ENCODE measurements at places on chromosomes 4 and X.

DNA sequence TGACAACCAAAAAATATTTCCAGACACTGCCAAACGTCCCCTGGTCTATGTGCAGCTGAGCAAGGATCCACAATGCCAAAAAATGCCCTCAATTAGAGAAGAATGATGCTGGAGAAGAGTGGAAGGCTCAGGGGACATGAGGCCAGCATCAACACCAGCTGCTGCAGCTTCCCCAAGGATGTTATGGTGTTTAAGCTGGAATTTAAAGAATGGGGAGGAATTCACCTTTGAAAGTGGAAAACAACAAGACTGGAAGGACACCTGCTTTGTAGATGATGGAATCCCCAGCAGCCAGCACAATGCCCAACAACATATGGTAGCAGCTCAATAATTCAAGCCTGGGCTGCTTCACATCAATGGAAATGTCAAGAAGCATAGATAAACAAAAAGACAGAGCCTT lies 20.3 kb upstream of the SMPX start:
- no peak for DNase-seq

GRCh38 chrX:107678957-107679740 lies 50.8 kb downstream of the PRPS1 start:
- DNase-seq, result no peak

DNA sequence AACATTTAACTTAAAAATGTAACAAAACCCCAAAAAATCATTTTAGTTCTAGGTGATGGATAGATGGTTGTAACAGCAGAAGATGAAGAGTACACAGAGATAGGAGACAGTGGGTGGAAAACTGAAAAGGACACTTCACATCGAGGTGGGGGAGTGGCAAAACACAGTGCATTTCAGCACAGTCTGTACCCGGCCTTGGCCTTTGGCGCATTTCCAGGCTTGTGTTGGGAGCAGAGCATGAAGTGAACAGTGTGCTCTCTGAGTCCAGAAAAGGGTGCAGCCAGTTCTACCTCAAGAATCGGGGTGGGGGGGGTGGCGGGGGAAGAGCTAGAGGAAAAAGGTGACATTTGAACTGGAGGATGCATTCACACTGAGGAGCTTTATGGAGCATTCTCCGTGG lies 4.3 kb downstream of the TSPYL2 start:
- DNase-seq, result no peak

DNA sequence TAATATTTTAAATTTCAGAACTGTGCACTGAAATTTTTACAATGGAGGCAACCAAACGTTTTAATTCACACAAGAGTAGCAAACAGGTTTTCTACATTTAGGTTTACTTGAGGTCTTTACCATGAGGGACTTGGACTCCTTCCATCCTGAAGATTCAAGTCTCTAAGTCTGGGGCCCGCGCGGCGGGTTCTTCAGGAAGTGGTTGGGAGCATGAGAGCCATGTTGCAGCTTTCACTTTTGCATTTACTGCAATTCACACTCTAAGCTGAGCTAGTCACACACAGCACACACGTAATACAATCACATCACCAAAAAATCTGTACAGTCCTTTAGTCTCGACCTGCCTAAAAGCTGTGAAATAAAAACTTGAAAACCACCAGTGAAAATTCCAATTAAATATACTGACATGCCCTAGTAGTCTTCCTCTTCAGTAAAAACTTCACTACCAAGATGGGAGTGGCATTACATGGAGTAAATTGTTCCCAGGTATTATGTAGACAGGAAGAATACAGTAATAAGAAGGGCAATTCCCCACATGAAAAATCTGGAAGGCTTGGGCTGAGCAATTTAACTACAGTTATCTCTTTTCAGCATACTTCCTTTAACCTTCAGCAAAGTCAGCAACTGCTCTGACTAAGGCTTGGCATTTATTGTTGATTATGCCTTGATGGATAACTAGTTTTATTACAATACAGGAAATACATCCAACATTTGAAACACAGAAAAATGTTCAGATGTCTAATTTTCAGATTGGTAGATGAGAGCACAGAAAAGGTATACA lies 571.1 kb upstream of the DIPK2B start:
- peak; percentile 36 for DNase-seq

DNA sequence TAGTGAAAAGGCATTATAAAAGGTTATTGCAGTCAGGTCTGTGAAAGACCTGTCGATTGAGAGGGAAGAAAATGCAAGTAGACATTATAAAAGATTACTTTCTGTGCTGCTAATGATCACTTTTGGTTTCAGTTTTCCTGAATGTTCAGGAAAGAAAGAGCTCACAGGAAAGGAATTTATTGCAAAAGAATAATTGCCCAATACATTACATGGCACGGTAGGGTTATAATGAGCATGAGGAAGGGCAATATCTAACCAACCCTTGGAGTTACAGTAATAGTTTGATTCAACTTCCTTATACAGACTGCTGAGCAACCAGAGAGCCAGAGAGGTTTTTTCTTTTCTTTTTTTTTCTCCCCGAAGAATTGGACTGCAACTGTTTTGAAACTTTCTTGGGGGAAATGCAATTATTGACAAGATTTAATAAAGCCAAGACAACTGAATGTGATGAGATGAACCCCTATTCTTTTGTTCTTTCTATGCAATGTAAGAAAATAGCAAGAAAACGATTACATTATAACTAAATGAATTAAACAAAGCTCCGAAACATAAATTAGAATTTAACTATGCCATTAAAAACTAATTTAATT lies 247.0 kb downstream of the C4orf33 start:
- DNase-seq, result no peak

GRCh38 chrX:13164611-13165010 lies 120.2 kb upstream of the FAM9C start:
- DNase-seq, result no peak

GRCh38 chr4:99033956-99034355 lies 38.4 kb downstream of the METAP1 start:
- no peak for DNase-seq

- no peak for DNase-seq
These were observed 115.7 kb upstream of the TEX13C start for GRCh38 chrX:125203737-125204578.

DNA sequence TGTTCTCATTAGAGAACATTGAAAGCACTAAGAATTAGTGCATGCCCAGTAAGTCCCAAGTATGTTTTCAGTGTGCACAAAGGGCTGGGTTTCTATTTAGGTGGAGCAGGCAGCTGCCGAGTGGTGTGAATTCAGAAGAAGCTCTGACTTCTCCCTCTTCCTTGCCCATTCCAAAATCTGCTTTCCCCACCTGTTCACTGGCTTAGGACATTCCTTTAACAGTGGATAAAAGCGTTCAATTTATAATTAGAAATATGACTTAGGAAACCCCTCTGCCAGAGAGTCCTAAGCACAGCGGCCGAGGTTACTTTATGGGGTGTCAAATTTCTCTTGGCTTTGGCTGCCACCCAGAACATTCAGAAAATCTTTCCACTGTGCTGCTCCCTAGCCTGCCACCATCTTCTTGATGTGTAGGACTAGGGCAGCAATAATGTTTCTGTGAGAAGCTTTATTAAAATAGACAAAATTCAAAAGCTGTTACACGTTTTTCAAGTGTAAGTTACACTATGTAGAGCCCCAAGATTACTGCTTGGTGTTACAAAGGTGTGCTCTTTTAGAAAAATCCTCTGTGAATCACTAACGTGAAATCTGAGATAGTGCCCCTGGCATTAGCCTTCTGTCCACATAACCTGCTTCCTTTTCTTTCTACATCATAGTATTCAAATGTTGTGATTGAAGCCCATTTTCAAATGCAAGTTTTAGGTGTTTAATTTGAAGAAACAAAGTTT lies 191.6 kb upstream of the ANKRD50 start:
- DNase-seq, result no peak

DNA sequence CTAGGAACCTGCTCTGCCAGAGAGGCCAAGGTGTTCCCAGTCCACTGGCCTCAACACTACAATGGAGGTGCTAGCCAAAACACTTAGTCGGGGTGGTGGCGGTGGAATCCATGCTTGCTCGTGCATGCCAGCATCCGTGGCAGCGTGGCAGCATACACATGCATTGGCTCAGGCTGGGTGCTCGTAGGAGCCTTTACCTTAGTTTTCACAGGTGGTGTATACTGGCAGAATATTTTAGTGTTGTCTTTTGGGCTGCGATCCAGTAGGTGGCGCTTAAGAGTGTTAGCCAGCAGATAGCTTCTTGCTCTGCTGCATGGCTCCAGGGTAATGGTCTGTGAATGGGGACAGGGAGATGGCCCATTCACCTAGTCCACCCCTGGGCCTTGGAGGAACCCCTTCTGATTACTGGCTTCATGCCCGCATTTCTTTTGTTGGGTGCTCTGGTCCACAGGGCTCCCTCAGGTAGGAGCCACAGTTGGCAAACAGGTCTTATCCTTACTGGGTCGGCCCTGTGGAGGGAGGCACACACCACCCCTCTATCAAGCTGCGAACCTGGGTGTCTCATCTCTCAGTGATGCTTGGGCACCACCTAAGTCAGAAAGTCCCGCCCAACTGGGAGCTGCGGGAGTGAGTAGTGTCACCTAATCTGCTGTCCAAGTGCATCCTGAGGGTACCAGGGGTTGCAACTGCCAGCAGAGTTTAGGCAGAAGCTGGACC lies 40.0 kb downstream of the RIPPLY1 start:
- DNase-seq, result peak; percentile 10

GRCh38 chr4:83658806-83659205 lies 122.9 kb downstream of the GPAT3 start:
- no peak for DNase-seq

GRCh38 chr4:150136036-150136435 lies 57.8 kb downstream of the DCLK2 start:
- no peak for DNase-seq

DNA sequence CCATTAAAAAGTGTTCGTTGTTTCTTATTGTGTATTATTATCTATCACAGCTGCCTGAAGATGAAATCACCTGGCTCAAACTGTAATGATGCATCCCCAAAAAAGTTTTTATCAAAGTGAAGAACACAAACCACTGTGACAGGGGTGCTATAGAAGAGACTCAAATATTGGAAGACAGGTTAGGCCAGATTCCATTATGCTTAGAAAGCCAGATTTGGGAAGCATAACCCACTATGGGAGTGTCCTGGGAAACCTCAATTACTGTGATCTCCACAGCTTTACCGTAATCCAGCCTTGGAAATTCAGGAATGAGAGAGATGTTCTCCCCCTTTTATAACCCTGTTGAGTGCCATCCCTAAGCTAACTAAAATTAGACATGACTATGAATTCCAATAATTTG lies 114.2 kb downstream of the NWD2 start:
- DNase-seq, result no peak

- no peak for DNase-seq
These were observed 38.7 kb upstream of the FRAS1 start for GRCh38 chr4:78018271-78019049.

- no peak for DNase-seq
These were observed 534.3 kb upstream of the PABPC4L start for GRCh38 chr4:134735901-134736300.

DNA sequence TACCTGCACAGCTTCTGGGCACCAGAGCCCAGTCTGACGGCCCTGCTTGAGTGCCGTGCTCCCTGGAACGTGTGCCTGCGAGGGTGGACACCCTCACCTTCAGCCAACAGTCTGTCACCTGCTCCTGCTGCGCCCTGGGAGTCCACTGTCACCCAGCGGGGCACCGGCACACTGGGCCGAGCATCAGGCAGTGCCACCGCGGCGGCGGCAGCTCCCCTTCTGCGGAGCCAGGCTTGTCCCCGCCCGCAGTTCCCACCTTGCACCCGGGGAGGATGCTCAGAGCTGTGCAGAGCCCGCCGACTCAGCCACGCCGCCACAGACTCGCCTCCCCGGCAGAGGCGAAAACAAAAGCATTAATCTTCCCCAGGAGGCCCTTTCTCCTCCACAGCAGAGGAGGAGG lies 86.8 kb downstream of the ABLIM2 start:
- no peak for DNase-seq

DNA sequence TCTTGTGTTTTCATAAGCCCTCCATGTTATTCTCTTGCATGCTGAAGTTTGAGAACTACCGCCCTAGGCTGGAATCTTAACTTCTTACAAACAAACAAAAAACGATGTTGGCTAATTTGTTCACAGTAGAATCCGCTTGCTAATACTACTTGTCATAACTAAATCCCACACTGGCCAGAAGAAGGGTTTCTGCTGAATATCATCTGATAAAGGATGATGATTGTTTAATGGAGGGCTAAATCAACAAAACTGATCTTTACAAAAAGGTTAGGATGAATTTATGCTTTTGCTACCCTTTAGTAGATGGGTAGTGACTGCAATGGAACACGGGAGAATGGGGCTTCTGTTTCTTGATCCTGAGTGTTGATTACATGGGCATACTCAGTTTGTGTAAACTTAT lies 42.3 kb downstream of the SPATA4 start:
- DNase-seq, result no peak

GRCh38 chr4:83582289-83582785 lies 46.4 kb downstream of the GPAT3 start:
- no peak for DNase-seq

- no peak for DNase-seq
These were observed 866 bp upstream of the UVSSA start for GRCh38 chr4:1345903-1346780.

GRCh38 chr4:92359491-92359890 lies 55.7 kb downstream of the GRID2 start:
- DNase-seq, result no peak

- no peak for DNase-seq
These were observed 143.4 kb downstream of the CENPC start for GRCh38 chr4:67401902-67402301.

- no peak for DNase-seq
These were observed 35.6 kb upstream of the KCNE5 start for GRCh38 chrX:109660435-109661143.

GRCh38 chr4:155009288-155009687 lies 199.1 kb upstream of the NPY2R start:
- no peak for DNase-seq

DNA sequence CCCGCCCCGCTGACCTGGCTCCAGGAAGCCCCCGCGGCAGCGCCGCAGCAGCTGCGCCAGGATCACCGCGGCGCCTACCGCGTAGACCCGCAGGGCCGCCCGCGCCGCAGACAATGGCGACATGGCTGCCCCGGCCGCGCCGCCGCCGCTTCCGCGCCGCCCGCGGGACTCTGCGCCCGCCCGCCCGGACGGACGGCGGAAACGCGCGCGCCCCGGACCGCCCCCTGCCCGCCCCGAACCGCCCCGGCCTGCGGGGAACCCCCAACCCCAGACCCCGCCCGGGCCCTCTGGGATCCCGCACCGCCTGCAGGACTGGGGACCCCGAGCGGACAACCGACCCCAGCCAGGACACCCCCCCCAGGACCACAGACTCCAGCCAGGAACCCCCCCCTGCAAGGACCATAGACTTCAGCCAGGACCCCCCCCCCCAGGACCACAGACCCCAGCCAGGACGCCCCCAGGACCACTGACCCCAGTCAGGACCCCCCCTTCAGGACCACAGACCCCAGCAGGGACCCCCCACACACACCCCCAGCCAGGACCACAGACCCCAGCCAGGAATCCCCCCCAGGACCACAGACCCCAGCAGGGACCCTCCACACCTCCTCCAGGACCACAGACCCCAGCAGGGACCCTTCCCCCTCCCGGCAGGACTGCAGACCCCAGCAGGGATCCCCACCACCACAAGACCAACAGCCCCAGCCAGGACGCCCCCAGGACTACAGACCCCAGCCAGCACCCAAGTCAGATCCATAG lies at the start of the genes DHRSX and ZBED1:
Gene DHRSX, minus strand, starts transcription at position 174 of the 756 bp plus-strand sequence. Its CDS starts 51 bp downstream, at position 123.
Gene ZBED1, minus strand, starts transcription at position 174 of the 756 bp plus-strand sequence. CDS start 10,257 bp downstream, outside the sequence.
- DNase-seq, result no peak

GRCh38 chrX:27186671-27187070 lies 276.5 kb downstream of the PPP4R3C start:
- peak; percentile 11 for DNase-seq

GRCh38 chr4:154760895-154761294 lies 17.1 kb downstream of the LRAT start:
- no peak for DNase-seq

All from stimulated activated CD4-positive, alpha-beta T cell treated with anti-CD3 and anti-CD28 coated beads, Interleukin-15, amount 100 ng/mL, for 48 hours (primary cell).